Skeletal muscle cell (primary cell): ENCODE measurements at places on chromosomes 4 and X.

GRCh38 chr4:84894621-84895020, 71.9 kb downstream of the WDFY3 start:
- DNase-seq = no peak

- no peak for DNase-seq
These were observed 87.1 kb downstream of the DHX15 start for GRCh38 chr4:24497221-24497620.

DNA sequence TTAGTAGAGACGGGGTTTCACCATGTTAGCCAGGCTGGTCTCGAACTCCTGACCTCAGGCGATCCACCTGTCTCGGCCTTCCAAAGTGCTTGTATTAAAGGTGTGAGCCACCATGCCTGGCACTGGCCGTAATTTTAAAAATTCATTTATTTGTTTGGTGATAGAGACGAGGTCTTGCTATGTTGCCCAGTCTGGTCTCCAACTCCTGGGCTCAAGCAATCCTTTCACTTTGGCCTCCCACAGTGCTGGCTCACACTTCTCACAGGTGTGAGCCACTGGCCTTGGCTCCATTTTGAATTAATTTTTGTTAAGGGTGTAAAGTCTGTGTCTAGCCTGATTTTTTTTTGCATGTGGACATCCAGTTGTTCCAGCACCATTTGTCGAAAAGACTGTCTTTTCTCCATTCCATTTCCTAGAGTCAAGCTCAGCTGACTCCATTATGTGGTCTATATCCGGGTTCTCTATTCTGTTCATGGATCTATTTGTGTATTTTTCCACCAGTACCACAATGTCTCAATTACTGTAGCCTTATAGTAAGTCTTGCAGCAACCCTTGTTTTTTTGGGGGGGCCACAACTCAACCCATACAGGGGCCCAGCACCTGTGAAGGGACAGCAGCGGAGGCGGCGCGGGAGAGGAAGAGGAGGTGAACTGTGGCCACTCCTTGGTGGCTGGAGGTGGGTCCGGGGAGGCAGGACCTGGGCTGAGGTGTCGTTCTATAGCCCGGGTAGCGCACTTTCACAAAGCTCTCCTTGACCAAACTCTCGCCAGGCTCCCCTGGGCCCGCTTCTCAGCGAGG, 1.5 kb upstream of the NSD2 start:
- DNase-seq = no peak

GRCh38 chr4:149345424-149345823, 470.2 kb downstream of the IQCM start:
- DNase-seq = peak; percentile 22

DNA sequence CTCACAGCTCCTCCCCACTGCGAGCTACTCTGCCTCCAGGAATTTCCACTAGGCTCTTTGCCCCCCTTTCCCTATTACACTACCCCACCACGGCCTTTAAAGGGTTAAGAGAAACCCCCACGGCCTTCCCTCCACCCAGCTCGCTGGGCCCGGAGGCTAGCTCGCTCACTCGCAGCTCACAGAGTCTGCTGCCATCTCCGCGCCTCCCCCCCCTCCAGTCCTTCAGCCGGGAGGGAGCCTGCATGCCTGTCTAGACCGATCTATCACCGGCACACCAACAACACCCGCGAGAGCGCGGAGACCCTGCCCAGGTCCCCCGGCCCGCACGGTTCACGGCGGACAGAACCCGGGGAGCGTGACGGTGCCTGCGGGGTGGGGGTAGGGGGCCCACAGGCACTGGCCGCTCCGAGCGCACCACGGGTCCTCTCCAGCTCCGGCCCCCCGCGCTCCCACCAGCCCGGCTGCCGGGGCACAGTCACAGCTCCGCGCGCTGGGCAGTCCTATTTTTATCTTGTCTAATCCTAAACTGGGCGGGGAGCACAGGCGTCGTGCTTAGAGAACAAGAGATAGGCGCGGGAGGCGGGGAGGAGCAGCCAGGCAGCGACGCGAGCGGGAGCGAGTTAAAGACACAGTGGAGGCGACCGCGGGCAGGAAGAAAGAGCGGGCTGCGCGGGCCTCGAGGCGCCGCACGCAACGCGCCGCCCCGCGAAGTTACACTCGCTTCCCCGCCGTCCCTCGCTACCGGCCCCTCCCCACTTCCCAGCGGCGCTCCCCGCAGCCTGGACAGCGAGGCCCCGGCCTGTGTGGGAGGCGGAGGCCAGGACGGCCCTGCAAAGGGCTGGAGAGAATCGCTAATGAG, 3.5 kb downstream of the BCOR start:
- DNase-seq = no peak

GRCh38 chr4:33255507-33255906, 2535.3 kb downstream of the PCDH7 start:
- no peak for DNase-seq

- no peak for DNase-seq
These were observed 38.3 kb downstream of the AFAP1 start for GRCh38 chr4:7901311-7901885.
